ENCODE measurements at places on chromosomes 1 and 21.
A peak's percentile ranks its signal among the peaks of the same experiment; 100 is the strongest.

GRCh38 chr1:207027206-207027777, 5.3 kb downstream of the C1orf116 start:
- no peak for DNase-seq

DNA sequence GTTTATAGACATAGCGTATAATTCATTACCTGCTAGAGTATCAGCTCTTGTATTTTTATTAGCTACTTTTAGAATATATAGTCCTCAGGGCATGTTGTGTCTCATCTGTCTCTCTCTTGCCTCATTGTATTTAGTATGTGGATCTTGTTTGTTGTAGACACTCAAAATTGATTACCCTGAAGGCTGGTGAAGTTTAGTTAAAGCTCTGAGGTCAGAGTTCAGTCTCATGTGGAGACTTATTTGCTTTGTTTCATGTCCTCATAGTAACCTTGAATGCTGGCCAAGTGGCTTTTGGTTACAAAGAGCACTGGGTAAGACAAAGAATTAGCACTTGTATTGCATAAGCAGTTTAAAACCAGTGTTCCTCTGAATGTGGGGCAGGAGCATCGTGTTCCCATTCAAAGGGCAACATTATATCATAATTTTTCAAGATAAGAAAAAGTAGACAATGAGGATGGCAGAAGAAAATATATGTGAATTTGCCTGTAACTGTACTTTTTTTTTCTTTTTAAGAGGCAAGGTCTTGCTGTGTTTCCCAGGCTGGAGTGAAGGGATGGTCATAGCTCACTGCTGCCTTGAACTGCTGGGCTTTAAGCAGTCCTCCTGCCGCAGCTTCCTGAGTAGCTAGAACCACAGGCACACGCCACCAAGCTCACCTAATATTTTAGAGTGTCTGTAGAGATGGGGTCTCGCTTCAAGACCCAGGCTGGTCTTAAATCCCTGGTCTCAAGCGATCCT, 17.4 kb downstream of the CNST start:
- peak; percentile 28 for DNase-seq

DNA sequence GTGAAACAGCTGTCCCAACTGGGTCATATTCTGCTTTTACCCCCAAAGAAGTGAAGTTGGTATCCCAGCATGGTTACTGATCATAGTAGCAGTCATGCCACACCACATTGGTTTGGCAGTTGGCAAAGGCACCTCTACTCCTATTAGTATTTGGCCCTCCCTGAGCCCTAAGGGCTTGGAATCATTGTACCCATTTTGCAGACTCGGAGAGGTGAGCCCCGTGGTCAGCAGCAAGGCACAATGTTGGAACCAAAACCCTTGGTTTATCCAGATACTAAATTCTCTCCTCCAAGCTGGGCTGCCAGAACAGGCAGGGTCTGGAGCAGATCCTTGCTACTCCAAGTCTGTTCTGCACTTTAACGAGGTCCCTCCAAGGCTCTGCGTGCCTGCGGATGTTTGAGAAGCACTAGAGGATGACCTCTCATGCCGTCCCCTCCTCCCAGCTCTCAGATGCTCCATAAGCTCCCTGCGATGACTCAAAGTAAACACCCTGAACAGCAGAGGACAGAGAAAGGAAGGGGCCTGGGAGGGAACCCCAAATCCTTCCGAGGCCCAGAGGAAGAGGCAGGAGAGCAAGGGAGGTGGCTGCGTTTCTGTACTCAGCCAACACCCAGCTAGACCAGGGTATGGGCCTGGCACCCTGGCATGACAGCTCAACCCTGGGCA, 89.3 kb downstream of the PAX7 start:
- no peak for DNase-seq

DNA sequence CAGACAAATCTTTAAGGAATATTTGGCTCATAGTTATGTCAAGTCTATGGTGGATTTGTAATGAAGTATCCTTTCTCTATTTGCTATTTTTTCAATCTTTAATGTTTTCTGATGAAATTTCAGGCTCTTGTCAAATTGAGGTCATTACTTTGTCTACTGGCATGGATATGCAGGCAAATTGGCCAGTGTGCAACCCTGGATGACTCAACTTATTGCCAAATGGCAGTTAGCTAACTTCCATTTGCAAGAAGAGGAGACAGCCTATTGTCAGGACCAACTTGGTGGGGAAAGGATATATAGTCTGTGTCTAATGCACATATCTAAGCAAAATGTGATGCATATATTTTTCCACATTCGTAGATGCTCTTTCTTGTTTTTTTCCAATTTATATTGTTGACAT, 530.5 kb downstream of the PTBP2 start:
- DNase-seq, result no peak

DNA sequence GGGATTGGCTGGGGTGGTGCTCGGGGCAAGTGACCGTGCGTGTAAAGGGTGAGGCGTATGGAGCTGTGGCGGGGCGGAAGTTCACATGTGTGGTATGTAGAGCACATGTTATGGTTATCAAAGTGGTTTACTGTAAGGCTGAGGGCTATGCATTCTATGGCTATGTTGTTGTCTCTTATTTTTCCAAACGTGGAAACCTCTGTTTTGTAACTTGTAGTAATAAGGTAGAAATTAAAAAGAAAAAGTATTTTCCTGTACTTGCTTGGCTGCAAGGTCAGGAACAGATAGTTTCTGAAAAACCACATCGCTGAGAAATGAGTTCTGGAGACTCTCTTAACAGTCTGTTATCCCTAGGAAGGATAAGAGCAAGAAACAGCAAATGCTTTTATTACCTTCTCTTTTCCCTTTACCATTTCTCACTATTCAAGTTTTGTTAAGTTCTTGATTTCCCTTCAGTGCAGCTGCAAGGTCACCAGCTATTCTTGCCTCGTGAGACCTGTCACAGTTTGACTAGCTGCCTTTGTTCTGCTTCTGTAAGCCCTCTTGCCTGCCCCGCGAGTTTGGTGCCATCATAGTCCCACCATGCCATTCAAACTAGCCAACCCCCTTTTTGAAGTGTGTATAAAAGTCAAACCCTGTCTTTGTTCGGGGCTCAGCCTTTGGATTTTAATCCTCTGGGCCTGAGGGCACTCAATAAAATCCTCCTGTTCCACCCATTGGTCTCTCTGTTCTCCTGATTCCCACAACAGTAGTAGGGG, 9.5 kb downstream of the RNU1-2 start:
- peak; percentile 82 for DNase-seq

GRCh38 chr1:109885589-109885988, 25.1 kb upstream of the CSF1 start:
- DNase-seq, result no peak

- DNase-seq, result no peak
Observed at GRCh38 chr1:90501281-90501680, 215.8 kb downstream of the BARHL2 start.

DNA sequence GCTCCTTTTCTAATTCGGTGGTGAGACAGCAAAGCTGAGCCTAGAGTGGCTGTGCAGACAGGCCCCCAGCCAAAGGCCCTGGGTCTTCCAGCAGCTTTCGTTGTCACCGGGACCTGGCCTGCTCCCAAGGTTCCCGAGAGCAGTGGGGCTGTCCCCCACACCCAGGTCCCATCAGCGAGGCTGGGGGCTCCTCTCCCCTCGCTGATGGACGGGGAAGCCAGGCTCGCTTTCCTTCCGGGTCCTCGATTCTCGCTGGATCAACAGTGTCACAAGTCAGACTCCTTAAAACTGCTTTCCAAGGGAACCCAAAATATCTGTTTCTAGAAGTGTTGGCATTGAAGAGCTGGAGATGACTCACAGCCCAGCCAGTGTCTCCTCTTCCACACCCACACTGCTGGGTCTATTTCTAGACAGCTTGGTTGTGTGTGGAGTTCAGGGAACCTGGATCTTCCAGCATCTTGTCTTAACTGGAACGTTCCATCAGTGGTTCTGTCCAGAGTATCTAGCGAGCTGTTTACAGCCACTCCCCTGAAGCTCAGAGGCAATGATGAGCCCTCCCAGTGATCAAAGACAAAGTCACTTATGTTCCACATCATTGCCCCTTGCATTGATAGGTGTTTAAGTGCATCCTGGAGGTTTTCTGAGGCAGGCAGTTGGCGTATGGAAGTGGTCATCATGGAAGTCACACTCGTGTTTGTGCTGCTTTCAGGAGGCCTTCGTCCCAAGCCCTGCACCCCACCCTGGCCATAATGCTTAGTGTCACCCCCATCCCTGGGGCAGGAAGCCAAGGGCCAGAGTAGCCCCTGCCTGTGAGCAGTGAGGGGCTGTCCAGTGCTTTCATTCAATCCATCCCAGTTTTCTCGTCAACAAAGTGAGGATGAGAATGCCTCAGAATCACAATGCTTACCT, 35.2 kb downstream of the RRP1 start:
- DNase-seq, result no peak

DNA sequence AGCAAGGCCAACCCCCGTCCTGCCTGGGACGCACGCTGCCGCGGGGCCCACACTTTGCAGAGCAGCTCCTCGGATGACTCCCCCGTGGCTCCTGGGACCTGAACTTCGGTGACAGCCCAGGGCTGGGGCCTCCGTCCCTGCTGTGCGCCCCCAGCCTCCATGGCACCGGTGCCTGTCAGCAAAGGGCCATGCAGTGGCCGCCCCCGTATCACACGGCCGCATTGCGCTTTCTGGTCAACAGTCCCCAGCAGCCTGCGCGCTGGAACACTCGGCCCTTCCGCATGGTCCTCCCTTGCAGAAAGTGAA, 18.0 kb downstream of the NADK start:
- DNase-seq, result no peak

DNA sequence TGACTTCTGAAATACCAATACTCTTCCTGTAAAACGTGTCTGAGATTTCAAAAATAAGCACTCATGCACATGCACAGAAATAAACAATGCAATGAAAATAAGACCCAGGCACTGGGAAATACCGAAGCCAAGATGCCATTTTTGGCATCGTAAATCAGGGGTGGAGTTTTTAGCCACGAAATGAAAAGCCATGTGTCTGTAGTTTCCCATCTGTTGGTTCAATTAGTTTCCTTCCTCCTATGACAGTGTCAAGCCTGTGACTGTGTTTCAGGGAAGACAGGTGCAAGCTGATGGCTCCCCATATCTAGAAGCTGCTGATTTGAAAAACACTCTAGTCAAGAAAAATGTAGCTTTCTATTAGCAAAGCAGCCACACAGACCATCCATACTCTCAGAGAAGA, 480.4 kb upstream of the CAMK1G start:
- no peak for DNase-seq

- peak; percentile 88 for DNase-seq
Observed at GRCh38 chr1:58652651-58653184, 47.1 kb downstream of the MYSM1 start.

GRCh38 chr1:235327559-235328270, at the start of gene ARID4B:
Gene ARID4B (minus strand): TSS chr1:235328179. CDS start chr1:235326919, 1,260 bp downstream.
- DNase-seq, result no peak

- DNase-seq, result no peak
Observed at GRCh38 chr1:64060611-64061302, 142.7 kb upstream of the UBE2U start.

- DNase-seq, result no peak
Observed at GRCh38 chr1:178092878-178093493, 918 bp upstream of the RASAL2 start.

DNA sequence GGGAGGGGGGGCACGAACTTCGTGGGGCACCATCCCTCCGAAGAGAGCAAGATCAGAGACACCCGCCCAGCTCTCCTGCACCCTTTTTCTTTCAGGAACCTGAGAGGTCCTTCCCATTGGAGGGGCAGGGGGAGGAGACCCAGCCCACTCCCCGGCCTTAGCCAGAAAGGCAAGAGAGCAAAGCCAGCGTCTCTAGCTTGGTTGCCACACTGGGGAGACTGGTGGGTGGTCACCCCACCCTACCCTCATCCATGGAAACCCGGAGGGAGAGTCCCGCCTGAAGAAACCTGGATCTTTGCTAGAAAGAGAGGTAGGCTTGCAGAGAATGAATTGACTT, 246 bp downstream of the ATP2B4 start:
- DNase-seq, result no peak

DNA sequence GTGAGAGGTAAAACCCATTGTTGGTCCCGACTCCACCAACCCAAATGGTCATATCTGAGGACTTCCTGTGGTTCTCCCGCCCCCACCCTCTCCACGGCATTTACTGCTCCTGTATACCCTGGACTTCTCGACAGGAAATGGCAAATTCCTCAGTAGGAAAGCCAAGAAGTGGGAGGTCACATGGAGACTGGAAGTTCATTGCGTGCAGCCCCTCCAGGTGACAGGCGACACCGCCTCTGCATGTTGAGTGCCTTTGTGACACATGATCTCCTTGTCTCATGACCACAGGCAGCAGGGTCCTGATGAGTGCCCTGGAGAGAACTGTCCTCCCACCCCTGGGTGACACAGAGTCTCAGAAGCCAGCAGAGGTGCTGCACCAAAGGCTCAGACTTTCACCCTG, 24.2 kb downstream of the ERG start:
- no peak for DNase-seq

DNA sequence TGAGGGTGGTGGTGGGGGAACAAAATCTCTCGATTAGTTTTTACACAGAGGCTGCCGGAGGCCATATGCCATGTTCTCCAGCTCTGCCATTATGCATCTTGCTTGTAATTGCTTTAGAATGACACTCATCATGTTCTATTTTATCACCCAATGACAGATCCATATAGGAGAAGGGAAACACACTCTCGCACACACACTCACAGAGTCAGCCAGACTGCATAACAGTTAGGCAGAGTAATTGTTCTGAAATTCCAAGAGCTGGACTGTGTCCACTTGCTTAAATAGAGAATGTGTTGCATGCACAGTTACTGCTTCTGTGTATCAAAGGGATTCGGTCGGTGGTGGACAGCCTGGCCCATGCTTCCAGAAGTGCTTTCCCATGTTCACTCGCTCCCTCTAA, 30.6 kb downstream of the KCND3 start:
- no peak for DNase-seq

GRCh38 chr1:38615680-38616079, 243.9 kb downstream of the RRAGC start:
- no peak for DNase-seq

DNA sequence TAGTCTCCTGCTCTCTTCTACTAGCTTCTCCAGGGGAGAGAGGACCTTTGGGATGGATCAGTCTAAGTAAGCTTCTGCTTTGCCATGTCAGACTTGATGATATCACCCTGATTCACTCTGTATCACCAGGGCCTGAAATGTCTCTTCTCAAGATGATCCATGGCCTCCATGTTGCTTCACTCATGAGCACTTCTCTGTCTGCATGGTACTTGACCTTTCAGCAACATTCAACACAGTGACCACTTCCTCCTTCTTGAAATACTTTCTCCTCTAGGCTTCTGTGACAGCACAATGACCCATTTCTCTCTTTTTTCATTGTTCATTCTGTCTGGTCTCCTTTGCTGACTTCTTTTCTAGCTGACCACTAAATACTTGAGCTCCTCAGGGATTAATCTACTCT, 35.3 kb upstream of the NGF start:
- no peak for DNase-seq

- DNase-seq, result no peak
Observed at GRCh38 chr1:75233302-75233929, 99.2 kb downstream of the LHX8 start.

- DNase-seq, result no peak
Observed at GRCh38 chr1:5981009-5981380, 11.2 kb downstream of the NPHP4 start.

Data from globus pallidus (tissue), 1 donor.